ENCODE measurements at places on chromosomes 4 and X.

GRCh38 chr4:27020203-27020602 is 159.6 kb downstream of the STIM2 start:
- DNase-seq, result no peak

- DNase-seq, result no peak
These were observed 52.1 kb downstream of the RAB40A start for GRCh38 chrX:103467156-103467555.

DNA sequence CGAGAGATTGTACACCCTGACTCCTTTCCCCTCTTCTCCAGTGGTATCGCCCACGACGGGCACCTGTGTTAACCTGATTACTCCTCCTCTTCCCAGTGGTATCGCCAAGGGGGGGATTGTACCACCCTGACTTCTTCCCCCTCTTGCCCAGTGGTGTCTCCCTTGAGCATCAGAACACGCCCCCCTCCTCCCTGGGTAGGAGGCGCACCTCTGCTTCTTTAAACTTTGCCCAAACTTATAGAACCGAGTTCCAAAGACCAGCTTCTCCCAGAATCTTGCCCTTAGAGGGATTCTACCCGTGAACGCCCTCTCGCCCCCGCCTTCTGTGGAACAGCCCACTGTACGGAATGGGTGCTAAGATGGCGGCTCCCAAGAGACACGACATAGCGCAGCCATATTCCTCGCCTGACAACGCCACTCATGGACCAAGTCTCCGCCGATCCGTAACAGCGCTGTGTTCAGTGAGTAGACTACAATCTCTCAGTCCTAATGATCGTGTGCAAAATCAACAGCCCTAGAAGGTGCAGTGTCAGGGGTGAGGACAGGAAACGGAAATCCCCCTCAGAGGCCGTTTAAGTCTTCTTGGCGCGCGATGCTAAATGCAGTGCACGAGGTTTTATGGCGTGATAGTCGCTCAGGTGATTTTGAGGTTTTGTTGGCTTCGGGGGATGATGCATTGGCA is 4.2 kb upstream of the ZNF157 start:
- peak; percentile 60 for DNase-seq

GRCh38 chr4:27024805-27025204 is 164.2 kb downstream of the STIM2 start:
- DNase-seq, result no peak

GRCh38 chr4:7461230-7461629 is 26.5 kb upstream of the PSAPL1 start:
- no peak for DNase-seq

- no peak for DNase-seq
These were observed 19.2 kb upstream of the RNF4 start for GRCh38 chr4:2449511-2450392.

DNA sequence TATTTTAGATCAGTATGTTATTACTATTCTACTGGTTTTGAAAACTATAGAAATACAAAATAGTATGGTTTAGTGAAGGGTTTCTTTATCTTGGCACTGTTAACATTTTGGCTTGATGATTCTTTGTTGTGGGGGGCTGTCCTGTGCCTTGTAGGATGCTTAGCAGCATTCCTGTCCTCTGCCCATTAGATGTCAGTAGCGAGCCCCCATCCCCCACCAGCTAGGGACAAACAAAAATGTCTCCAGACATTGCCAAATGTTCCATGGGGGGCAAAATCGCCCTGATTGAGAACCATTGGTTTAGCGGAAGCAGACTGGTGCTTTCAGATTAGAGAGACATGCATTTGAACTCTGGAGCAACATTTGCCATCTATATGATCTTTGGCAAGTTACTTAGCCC is 23.3 kb downstream of the SPARCL1 start:
- no peak for DNase-seq

DNA sequence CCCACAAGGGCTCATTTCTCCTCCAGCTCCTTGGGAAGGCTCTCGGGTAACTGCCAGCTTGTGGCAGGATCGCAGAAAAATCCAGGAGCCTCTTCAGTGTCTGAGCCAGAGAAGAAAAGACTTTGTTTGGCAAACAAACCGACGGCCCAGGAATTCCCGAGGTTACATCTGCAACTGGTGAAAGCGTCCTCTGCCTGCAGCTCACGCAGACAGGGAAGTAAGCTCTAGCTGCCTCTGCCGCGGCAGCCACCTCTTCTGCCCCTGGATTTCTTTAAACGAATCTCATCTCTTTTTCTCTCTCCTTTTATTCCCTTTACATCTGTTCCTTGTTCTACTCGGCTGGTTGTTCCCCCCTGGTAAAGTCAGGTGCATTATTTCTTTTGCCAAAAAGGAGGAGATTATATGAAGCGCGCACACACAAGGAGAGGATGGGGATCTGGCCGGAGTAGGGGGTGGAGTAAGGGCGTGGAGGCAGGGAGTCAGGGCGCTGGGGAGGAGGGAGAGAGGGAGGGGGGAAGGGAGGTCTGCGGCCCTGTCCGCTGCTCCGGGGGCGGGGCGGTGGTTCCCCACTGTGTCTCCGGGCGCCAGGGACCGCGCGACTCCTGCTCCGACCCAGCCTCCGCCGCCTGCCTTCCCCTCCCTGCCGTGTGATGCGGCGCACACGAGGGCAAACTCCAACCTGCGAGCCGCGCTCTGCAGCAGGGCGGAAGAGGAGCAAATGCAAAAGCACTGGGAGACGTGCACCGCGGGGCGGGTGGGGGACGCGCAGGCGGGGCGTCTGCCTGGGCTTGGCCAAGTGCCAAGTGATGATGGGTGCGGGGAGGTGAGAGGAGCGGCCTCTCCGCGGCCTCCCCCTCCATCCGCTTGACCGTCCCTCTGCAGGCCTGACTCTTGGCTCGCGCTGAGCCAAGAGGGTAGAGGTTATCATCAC is at the start of gene DCHS2:
TSS of gene DCHS2 (minus strand) at position 459 of the 931 bp plus-strand sequence. CDS start at position 15, 444 bp downstream.
- DNase-seq, result no peak

GRCh38 chr4:3179126-3179706 is 69.7 kb upstream of the MSANTD1 start:
- DNase-seq, result no peak

DNA sequence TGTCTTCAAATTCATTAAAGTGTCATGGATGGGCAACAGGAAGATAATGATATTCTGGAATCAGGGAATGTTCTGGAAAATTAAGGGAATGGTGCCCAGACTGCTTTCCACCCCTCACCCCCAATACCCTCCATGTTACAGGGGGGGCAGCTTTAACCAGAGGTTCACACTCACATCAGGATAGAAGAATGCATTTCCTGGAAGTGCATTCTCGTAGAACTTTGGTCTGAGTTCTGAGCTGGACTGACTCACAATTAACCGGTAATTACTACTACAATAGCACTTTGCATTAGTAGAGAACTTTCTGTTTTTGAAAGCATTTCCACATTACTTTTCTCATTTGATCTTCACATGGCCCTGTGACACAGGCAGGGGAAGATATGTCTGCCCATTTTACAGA is 52.5 kb upstream of the SHISA3 start:
- no peak for DNase-seq

- DNase-seq, result no peak
These were observed 273.1 kb downstream of the DCTD start for GRCh38 chr4:182643801-182644682.
